Stimulated activated CD4-positive, alpha-beta T cell treated with anti-CD3 and anti-CD28 coated beads, Interleukin-2, amount 100 ng/mL, for 24 hours (primary cell): ENCODE measurements at places on chromosomes 6 and 20.

- DNase-seq, result no peak
Measured at GRCh38 chr20:32294071-32294470, 16.6 kb downstream of the KIF3B start.

DNA sequence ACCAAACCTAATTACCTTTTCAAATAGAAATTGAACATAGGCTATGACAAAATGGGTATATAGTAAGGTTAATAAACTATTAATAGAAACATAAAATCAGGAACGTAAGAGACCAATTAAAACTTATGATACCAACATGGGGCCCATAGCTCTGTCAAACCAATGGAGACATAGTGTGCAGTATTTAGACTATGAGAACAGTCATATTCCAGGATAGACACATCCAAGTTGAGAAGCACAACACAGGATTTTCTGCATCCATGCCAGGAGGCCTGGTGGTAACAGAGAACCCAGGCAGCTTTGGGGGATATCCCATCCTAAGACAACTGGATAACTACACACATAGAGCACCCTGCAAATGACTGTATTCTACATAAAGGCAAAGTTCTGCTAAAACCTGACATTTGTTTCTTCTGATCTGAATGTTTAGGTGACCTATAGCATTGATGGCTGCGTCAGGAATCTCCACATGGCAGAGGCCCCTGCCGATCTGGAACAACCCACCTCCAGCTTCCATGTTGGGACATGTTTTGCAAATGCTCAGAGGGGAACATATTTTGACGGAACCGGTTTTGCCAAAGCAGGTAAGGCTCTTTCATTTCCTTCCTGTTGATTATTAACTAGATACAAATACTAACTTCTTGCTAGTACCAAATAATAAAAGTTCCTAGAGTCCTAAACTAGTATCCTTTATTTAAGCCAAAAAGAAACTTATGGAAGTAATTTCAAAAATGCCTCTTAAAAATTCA is 202.7 kb downstream of the ARHGAP18 start:
- no peak for DNase-seq

DNA sequence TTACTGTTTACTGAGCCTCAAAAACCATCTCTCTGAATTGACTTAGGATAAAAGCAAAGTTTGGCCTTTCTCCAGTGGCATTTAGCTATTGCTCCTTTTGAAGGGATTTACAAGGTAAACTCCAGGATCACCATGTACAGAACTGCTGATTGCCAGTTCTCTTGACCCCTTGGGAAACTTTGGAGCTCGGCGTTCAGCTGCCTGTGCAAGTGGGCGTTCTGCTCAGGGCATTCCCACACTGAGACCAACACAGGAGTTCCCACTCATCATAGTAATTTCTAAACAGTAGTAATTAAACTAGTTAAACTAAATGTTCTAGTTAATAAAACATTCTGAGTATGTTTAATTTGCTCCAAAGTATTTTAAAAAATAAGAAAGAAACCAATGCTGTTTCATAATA is 14.9 kb downstream of the KCNQ5 start:
- no peak for DNase-seq

DNA sequence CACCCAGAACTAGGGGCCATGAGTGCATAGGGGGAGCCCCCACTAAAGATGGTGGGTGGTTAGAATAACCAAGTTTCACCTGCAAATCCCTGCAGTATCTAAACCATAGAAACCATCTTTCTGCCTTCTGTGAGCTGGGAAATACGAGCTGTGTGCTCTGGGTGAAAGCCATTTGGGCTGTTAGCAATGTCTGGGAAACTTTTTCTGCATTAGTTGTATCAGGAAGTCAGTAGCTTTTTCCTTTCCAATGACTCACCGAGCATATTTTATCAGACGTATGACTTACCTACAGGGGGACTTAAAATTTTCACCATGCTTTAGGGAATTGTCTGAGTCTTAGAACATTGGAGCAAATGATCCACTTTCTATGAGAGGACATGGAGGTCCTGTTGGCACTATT is 584.0 kb downstream of the QKI start:
- DNase-seq, result no peak
